GDM1 (cell line): ENCODE measurements at places on chromosomes 3 and 15.

GRCh38 chr3:54964081-54964480 lies 36.2 kb upstream of the LRTM1 start:
- DNase-seq, result no peak

- DNase-seq, result no peak
Measured at GRCh38 chr3:42130007-42130328, 38.8 kb downstream of the TRAK1 start.

- no peak for DNase-seq
Measured at GRCh38 chr3:151402349-151402748, 17.8 kb upstream of the P2RY12 start.

- no peak for DNase-seq
Measured at GRCh38 chr15:47744973-47745372, 27.7 kb downstream of the SEMA6D start.

DNA sequence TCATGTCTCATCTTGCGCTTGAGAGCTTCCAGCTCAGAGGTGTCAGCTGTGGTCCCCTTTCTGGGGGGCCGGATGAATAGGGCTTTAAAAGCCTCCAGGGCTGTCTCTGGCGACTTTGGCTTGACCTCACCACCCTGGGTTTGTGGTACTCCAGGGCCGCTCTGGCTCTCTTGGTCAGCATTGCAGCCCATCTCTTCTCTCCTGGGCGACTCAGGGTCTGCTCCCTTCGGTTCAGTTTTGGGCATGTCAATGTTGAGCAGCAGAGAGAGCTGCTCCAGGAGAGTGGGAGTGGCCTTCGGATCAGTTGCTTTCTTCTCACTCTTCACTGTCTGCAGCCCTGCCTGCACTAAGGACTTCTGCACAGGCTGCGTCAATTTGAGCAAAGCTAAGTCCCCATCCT lies 127.9 kb downstream of the FMN1 start:
- DNase-seq, result no peak

GRCh38 chr3:187615630-187616029 lies 54.6 kb downstream of the SST start:
- no peak for DNase-seq

GRCh38 chr3:124833710-124834332 lies 53.3 kb downstream of the ITGB5 start:
- no peak for DNase-seq

GRCh38 chr3:135000465-135000864 lies 205.4 kb downstream of the EPHB1 start:
- no peak for DNase-seq

GRCh38 chr3:43316783-43317460 lies 30.6 kb downstream of the SNRK start:
- no peak for DNase-seq

DNA sequence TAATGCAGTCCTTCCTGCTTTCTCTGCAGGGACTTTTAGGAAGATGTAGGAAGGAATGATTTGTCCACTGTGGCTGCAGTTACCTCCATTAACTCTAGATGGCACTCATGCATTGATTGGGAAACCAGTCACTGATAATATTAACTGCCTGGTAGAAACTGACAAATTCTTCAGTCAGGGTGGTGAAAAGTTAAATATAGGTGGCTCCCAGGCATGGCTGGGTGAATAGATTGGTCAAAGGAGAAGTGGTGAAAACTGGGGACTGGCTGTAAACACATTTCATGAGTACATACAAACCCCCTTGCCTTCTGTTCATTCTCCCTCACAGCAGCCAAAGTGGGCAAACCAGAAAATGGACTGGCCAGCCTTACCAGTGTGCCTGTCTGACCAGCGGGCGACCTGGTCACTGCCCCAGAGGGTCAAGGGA lies 333.4 kb downstream of the THSD4 start:
- no peak for DNase-seq

DNA sequence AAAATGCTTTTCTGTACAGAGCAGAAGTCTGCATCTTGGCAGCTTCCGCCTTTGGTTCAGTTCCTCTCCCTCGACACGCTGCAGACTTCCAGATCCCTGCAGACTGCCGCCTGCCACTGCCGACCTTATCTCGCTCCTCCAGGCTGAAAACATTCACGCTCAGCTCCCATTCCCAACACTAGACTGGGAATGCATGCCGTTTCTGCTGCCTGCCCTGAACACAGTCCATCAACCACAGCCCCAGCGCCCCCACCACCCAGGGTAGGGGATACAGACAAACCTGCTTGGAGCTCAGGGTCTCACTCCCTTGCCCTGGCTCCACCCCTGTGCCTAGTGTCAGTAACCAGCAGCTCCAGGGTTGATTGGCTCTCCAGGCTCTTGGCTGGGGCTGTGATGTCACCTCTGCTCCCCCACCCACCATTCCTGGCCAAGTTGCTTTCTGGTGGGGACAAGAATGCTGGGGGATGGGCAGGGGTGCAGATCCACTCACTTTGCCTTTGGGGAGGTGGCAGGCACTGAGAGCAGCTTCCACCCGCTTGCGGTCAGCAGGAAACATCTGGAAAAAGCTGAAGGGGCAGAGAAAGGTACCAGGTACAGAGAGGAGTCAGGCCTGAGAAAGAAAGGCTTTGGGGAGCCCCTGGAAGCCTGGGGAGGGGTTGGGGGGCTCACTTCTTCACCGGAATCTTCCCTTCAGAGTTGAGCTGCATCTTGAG lies 6.1 kb downstream of the PLCB2 start:
- DNase-seq, result no peak

- no peak for DNase-seq
Measured at GRCh38 chr3:39323494-39323893, 6.0 kb upstream of the CCR8 start.

DNA sequence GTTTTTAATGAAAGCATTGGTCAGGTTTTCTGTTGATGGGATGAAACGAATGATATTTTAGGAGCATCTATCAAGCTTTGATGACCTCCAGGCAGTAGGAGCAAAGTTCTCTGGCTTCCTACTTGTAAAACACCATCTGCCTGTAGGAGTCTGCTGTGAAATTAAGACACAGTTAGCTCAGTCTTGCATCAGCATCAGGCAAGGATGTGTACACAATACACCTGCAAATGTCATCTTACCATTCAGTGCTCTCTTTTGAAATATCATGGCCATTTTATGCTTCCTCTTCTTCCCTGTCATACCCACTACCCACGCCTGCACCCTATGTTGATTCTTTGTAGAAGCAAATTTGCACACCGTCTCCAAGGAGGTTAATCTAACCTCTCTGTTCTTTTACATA lies 38.2 kb downstream of the B3GALNT1 start:
- no peak for DNase-seq
